ENCODE measurements at places on chromosomes 13 and 19.
A peak's percentile ranks its signal among the peaks of the same experiment; 100 is the strongest.

DNA sequence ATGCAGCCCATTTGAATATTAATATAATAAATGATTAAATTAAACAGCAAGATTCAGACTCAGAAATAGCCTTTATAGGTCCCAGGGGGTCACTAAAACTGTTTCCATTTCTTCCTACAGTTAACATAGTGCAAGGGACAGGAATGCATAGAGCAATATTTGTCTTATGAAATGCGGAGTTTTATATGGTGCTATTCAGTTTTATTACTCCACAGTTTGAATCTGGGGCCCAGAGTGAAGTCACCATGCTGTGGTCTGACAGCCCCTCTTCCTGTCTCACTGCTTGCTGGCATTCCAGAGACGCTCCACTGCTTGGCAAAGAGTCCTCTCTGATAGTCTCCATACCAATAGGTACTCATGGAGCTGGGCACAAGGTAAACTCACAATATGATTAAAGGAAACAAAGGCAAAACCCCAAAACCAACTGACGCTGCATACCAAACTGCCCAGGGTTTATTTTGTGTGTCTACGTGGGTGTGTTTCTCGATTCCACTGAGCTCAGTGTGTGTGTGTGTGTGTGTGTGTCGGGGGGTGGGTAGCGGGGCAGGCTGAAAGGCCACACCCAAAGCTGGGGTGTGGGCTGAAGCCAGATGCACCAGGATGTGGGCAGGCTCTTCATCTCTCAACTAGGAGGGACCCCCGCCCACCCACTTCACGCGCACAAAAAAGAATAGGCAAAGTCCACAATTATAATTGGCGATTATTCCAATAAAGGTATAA, 277.9 kb downstream of the TSHZ3 start:
- no peak for DNase-seq

GRCh38 chr13:42760951-42761350, 20.4 kb upstream of the FAM216B start:
- DNase-seq: no peak

DNA sequence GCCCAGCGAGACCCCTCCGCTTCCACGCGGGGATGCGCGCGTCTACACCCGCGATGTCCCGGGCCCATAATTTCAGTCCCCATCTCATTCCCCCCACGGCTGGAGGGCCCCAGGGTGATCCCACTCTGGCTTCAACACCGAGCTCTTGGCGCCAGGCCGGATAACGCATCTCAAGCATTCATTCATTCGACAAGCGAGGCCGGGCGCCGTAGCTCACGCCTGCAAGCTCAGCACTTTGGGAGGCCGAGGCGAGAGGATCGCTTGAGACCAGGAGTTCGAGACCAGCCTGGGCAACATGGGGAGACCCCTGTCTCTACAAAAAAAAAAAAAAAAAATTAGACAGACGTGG, 5.9 kb downstream of the ANGPTL6 start:
- DNase-seq: no peak

- DNase-seq: no peak
Observed at GRCh38 chr13:45162821-45163220, 38.0 kb downstream of the KCTD4 start.

- no peak for DNase-seq
Observed at GRCh38 chr13:99575376-99576120, 74.3 kb downstream of the TM9SF2 start.

- no peak for DNase-seq
Observed at GRCh38 chr13:29022410-29022809, 202.3 kb downstream of the MTUS2 start.

- DNase-seq: no peak
Observed at GRCh38 chr13:49441846-49442245, 2.0 kb downstream of the CAB39L start.

GRCh38 chr19:51713319-51714285, 10.2 kb downstream of the HAS1 start:
- no peak for DNase-seq

DNA sequence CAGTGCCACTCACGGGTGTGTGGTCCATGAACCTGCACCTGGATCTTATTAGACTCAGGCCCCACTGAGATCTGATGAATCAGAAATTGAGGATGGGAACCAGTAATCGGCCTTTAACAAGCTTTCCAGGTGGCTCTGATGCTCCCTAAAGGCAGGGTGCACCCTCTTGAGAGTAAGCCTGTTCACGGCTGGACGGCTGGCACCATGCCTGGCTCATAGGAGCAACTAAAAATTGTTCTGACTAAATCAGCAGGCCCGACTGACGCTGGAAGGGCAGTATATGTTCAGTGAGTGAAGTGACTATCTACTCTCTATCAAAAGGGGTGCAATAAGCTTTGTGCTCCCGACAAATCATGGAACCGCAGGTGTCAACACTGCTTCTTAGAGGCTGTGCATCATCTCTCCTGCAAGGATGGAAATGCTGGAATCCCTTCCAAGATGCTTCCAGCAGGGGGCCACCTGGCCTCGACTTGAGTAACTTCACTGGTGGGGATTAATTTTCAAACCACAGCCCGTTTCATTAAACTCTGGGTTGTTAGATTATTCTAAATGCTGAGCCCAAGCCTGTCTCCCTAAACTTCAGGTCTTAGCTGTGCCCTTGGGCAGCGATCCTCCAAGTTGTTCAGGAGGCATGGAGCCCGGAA, 28.4 kb downstream of the TMTC4 start:
- no peak for DNase-seq

DNA sequence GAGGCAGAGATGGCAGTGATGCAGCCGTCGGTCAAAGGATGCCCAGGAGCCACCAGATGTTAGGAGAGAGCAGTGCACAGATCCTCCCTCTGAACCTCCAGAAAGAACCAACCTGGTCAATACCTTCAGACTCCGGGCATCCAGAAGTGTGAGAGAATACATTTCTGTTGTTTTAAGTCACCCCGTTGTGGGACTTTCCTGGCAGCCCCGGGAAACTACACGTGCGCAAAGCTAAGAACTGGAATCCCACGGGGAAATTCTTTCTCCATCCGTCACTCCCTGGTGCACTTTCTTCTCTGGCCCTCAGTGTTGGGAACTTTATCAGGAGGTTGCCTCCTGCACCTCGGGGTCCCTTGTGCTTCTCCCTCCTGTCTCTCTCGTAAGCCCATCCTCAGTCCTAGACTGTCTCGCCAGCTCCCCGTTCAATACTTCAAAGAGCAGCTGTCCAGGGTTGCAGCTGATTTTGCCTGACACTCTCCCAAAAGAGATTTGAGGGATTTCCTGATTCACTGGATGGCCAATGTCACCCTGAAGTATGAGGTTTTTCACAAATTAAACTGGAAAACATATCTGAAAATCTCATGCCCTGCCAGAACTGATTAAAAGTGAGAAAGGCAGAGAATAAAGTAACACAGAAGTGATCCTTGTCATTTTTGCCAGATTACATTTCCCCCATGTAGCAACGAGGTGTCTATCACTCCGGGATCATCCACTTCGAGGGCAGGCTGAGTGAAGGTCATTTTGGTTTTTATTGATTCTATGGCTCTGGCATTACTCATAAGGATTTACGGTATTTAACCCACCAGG, 136.8 kb downstream of the DCT start:
- no peak for DNase-seq

DNA sequence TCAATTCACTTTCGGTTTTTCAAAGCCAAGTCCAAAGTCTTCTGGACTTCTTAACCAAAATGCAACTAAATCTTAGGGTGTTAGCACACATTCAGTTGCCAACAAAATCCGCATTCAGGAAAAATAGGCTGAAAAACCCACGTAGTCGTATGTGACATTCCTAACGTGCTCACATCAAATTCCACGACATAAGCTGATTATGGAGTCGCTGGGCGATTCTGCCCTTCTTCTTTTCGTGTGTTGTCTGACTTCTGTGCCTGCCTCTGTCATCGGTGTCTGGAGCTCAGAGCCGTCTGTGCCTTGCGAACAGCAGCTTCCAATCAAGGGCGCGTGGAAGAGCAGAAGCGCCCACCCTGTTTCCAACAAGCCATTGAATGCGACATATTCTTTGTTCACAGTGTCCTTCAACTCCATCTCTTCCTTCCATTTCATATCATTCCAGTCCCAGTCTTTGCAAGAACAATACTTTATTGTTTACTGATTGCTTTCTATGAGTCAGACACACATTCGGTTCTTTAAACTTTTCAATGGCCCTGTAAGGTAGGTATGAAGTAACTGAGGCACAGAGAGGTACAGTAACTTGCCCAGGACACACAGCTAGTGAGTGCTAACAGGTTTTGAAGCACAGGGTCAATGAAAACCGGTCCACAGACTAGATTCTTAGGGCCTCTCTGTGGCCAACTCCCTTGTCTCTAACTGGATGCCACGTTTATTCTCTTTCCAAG, 8.2 kb upstream of the ZNF507 start:
- no peak for DNase-seq

DNA sequence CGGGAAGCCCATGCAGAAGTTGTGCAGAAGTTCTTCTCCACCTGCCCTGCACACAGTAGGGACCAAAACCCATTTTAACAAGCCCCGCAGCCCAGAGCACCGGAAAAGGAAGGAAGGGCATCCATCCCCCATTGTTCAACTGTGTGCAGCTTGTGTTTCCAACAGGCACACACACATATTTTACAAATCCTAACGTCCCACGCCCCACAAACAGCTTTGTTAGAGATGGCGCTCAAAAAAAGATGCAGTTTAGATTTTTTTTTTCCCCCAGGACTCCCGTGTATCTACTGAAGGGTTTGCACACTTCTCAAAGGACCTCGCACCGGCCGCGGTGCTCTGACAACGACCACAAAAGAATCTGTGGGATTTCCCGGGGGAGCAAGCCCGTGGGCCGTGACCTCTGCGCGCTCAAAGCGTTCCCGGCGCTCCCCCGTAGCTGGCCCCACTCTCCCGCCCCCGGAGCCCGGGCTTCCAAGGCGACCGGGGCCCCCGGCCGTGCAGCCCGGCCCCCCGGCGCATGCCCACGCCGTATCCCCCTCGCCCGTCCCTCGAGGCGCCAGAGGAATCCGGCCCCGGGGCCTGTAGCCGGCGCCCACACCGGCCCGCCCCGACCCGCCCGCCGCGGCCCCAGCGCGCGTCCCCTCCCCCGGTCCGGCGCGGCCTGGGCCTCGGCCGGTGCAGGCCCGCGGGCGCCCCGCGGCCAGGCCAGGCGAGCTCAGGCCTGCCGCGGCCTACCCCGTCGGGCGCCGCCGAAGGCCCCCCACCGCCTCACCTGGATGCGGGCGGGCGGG, 523 bp downstream of the ELAVL1 start:
- DNase-seq: peak; percentile 62

DNA sequence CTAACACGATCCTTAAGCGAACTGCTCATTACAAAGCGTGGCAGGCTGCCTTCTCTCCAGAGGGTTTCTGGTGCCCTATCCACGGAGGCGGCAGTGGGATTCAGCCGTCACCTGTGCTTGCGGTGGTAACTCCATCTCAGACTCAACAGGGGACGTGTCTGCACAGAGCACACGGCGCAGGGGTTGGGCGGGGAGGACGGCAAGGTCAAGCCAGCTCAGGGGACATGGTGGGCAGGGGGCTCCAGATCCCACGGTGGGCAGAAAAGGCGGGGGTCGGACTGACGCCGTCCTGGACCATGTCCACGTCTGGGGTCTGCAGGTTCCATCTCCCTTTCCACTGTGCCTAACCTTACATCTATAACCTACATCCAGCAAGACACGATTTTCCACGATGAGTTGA, 70.7 kb downstream of the RASA3 start:
- DNase-seq: no peak

GRCh38 chr13:111947026-111947810, 119.7 kb upstream of the SOX1 start:
- no peak for DNase-seq

DNA sequence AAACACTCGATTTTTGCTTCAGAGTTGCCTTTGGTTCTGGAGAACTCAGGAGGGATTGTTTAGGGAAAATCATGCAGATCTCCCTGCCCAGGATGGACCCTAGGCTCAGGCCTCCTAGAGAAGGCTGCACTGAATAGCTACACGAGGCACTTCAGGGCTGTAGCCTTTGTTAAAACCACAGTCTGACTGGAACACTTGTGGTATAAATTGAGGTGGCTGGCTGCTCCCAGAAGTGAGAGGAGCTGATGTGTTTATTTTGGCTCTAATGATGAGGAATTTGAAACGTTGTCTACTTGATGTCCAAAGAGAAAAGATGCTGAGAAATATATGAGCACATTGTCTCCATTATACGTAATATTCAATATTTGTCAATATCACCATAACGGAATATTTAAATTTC, 762.1 kb upstream of the ARGLU1 start:
- no peak for DNase-seq

GRCh38 chr13:103531278-103531677, 465.1 kb upstream of the SLC10A2 start:
- no peak for DNase-seq

DNA sequence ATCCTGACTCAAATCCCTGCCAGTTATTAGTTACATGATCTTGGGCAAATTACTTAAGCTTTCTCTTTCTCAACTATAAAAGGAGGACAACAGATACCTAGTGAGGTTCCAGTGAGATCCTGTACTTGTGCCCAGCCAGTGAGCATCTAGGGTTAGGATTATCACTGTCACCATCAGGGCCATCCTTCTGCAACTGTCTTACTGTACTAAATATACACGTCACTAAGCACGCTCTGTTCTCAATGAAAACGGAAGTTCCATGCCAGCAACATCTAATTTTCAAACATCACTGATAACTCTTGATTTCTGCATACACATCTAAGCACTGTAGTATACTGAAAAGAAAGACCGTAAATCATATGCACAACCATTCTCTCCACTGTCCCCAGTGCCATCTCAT, 70.0 kb downstream of the FOXO1 start:
- DNase-seq: no peak

DNA sequence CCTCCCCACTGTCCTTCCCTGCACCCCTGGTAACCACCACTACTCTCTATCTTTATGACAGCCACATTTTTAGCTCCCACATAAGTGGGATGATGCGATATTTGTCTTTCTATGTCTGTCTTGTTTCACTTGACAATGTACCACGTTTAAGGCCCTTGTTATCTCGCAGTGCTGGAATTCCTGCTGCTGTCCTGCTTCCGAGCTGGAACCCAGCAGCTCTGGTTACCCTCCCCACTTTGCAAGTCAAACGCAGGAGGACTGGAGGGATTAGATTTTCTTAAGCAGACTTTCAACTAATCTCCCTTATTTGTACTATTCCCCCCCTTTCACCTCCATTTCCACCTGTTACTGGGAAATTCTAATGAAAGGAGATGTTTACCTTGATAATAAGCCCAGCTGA, 59.1 kb upstream of the PDX1 start:
- DNase-seq: no peak

- no peak for DNase-seq
Observed at GRCh38 chr13:49681842-49682435, 9.3 kb downstream of the EBPL start.

DNA sequence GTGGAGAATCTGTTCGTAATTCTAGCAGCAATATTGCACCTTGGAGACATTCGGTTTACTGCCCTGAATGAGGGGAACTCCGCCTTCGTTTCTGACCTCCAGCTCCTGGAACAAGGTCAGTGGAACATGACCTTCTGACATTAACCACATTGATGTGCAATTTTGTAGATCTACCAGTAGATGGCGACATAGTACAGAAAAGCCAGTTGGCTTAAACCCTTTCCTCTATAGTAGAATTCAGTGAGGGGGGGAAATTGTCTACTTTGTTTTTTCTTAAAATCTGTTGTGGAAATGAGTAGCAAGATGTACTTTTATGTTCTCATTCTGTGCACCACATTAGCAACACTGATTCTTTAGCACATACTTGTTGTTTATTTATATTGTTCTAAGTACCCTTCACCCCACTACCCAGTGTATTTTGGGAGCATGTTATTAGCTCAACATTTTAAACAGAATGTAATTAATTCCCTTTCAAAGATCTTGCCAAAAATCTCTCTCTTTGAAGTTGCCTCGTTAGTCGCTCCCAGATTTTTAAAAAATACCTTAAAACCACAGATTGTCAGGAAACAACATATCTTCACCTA, 332.2 kb downstream of the MYO16 start:
- peak; percentile 42 for DNase-seq
